ENCODE measurements at places on chromosomes 1 and 21.
A peak's percentile ranks its signal among the peaks of the same experiment; 100 is the strongest.

DNA sequence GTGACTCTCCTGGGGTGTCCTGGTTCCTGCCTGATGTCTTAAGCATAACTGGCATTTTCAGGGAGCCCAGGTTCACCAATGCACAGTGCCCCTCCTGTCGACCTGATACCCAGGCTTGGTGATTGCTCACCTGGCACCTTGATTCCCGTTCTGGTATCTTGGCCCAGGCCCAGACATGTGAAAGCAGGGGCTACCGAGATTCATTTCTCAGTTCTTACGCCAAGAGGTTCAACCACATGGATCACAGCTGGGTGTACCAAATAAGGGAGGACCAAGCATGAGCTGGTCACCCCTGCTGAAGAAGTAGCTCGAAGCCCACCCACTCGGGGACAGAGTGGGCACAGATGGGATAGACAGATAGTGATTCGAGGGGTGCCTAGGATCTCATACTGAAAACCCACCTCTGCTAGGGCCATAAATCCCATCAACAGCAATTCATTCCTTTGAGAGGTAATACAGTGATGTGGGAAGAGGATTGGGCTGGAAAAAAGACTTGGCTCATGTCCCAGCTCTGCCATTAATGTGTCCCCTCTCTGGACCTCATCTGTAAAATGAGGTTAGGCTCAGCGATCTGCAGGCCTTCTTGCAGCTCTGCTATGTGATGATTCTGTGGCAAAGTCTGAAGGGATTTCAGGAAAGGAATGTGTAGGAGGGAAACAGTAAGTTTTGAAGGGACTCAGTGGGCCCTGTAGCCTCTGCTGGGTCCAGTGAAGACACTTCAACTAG lies 2.7 kb downstream of the EPHX1 start:
- peak; percentile 3 for DNase-seq

DNA sequence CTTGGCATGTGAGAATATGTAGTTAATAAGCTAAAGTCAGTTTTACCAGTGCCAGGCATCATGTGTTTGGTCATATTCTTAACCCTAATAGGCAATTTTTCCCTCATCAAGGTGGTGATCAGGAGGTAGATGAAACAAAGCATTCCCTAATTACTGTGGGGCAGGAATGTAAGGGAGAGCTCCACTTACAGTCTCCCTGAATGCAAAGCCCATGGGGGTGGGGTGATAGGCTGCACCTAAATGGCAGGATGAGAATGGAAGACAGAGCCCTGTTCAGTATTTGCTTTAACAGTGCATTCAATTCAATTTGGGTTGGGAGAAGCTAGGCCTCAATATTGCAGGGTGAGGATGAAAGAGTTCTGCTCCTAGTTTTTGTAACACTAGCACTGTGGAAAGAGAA lies 23.4 kb downstream of the ZNF678 start:
- no peak for DNase-seq

- DNase-seq: no peak
Measured at GRCh38 chr1:212591922-212592321, 16.6 kb upstream of the ATF3 start.

DNA sequence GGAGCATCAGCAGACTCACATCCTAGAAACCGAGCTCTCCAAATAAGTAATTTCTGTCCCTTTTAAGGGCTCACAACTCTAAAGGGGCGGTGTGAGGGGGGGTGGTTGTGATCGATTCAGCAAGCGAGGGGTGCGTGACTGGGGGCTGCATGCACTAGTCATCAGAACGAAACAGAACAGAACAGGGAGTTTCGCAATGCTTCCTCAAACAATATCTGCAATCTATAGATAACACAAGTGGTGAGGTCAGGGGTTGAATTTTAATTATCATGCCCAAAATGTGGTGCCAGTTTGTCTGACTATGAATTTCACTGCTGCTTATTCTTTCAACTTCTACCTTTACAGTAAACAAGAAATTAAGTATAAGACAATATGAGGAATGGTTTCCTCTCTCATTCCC lies 1003.0 kb upstream of the NCAM2 start:
- no peak for DNase-seq

GRCh38 chr1:114105421-114105979 lies 48.2 kb downstream of the SYT6 start:
- DNase-seq: peak; percentile 24

GRCh38 chr1:231691618-231692259 lies 65.1 kb downstream of the DISC1 start:
- DNase-seq: peak; percentile 58

All from fibroblast of skin of right biceps (primary cell).